ENCODE measurements at places on chromosomes 16 and 17. TPM values are rescaled to one million over a fixed set of nuclear protein-coding genes. Genes with fewer than 3 reads are reported as not detected.

DNA sequence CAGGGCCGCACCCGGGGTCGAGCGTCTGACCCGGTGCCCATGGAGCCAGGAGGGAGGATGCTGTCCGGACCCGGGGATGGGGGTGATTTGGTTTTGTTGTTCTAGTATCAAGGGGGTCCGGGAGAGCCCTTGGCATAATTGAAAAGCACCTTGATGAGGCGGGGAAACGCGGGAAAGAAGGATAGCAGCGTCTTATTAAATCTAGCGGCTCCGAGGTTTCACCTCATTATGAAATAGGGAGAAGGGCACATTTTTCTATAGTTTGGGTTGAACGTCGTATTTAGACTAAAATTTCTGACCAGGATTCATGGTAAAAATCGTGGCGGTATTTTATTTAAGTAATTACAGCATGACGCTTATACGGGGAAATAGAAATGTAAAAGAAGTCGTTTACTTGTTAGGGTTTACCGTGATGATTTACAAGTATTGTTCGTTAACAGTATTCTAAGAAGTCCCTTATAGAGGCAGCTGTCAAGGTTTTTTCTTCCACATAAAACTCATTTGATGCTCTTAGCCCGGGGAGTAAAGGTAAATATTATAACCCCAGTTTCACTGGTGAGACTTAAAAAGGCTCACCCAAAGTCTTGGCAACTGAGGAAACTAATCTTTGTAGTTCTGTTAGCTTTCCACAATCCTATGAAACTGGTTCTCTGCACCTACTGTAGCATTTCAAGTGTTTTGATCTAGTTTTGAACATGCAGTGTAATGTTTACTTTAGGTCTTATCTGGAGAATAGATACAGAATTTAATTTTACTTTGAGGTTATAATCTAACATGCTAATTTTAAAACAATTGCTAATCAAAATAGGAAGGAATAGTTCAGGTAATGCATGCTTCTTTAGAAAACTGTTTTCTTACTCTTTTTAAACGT, 756 bp downstream of the LUC7L3 start:
- no peaks in the 10 kb centered on the region for H3K27me3 ChIP-seq
- H3K36me3 ChIP-seq, result peaks cover 13% of the 10 kb centered on the region
- peak; percentile 33 for DNase-seq
- peak overlapping the region; percentile 96 for H3K4me3 ChIP-seq
- H3K4me1 ChIP-seq, result peaks cover 6% of the 10 kb centered on the region

DNA sequence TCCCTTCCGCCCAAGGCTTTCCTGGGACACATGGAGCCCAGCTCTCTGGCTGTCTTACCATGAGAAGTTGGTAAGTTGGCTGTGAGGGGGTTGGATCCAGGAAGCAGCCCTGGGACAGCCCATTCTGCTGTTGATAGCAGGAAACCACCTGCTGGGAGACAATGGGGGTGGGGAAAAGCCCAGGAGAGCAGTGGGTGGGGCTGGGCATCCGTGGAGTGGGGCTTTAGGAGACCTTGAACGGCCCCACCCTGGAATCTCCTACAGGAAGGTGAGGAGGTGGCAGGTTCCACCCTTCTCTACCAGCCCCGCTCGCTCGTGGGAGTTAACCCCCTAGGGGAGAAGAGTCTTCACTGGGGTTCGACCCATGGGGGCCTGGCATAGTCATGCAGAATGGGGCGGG, 5.8 kb downstream of the TMEM92 start:
- H3K4me3 ChIP-seq, result no peak overlapping the region
- no peaks in the 10 kb centered on the region for H3K27me3 ChIP-seq
- peak overlapping the region; percentile 50 for H3K27ac ChIP-seq
- peak; percentile 55 for DNase-seq
- peaks cover 23% of the 10 kb centered on the region for H3K36me3 ChIP-seq

- H3K4me3 ChIP-seq, result no peak overlapping the region
- H3K36me3 ChIP-seq, result no peaks in the 10 kb centered on the region
- H3K4me1 ChIP-seq, result peaks cover 56% of the 10 kb centered on the region
These were observed 6.0 kb downstream of the SOCS7 start for GRCh38 chr17:38357486-38358123.

DNA sequence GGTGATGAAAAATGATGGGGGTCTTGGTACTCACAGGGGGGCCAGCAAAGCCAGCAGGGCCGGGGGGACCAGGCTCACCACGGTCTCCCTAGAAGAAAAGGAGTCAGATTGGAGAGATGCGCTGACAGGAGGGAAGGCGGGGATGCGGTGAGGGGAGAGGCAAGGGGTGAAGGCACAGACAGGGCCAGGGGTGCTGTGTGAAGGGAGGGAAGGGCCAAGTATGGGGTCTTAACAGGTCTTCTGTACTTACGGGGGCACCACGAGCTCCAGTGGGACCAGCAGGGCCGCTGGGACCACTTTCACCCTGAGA, 11.2 kb downstream of the COL1A1 start:
- no peak overlapping the region for H3K27ac ChIP-seq
- H3K36me3 ChIP-seq, result peaks cover 16% of the 10 kb centered on the region
- no peak for DNase-seq
- no peaks in the 10 kb centered on the region for H3K4me1 ChIP-seq
- no peak overlapping the region for H3K4me3 ChIP-seq

- DNase-seq, result no peak
- H3K4me1 ChIP-seq, result no peaks in the 10 kb centered on the region
- peaks cover 47% of the 10 kb centered on the region for H3K27me3 ChIP-seq
- peaks cover 5% of the 10 kb centered on the region for H3K36me3 ChIP-seq
- no peak overlapping the region for H3K4me3 ChIP-seq
These were observed 108.5 kb downstream of the MAF start for GRCh38 chr16:79492036-79492435.

GRCh38 chr16:1773703-1774447, 941 bp upstream of the MRPS34 start:
- H3K27ac ChIP-seq, result no peak overlapping the region
- peaks cover 58% of the 10 kb centered on the region for H3K36me3 ChIP-seq
- DNase-seq, result peak; percentile 20
- H3K27me3 ChIP-seq, result no peaks in the 10 kb centered on the region
- peaks cover 7% of the 10 kb centered on the region for H3K4me1 ChIP-seq
- H3K4me3 ChIP-seq, result peak overlapping the region; percentile 80

GRCh38 chr17:74165797-74166365, 37.6 kb upstream of the RPL38 start:
- DNase-seq, result no peak
- H3K27ac ChIP-seq, result no peak overlapping the region
- H3K27me3 ChIP-seq, result peaks cover 57% of the 10 kb centered on the region
- no peaks in the 10 kb centered on the region for H3K36me3 ChIP-seq

- no peak overlapping the region for H3K4me3 ChIP-seq
- no peak for DNase-seq
- H3K36me3 ChIP-seq, result peaks cover 6% of the 10 kb centered on the region
- H3K4me1 ChIP-seq, result peaks cover 22% of the 10 kb centered on the region
- no peaks in the 10 kb centered on the region for H3K27me3 ChIP-seq
- peak overlapping the region; percentile 71 for H3K27ac ChIP-seq
These were observed 62.2 kb downstream of the NXN start for GRCh38 chr17:917391-917811.

GRCh38 chr16:3304370-3304769, 860 bp downstream of the TIGD7 start:
- no peaks in the 10 kb centered on the region for H3K4me1 ChIP-seq
- H3K36me3 ChIP-seq, result peaks cover 38% of the 10 kb centered on the region
- no peaks in the 10 kb centered on the region for H3K27me3 ChIP-seq

- peak; percentile 39 for DNase-seq
- no peak overlapping the region for H3K27ac ChIP-seq
- H3K36me3 ChIP-seq, result no peaks in the 10 kb centered on the region
- H3K4me1 ChIP-seq, result peaks cover under 1% of the 10 kb centered on the region
These were observed 12.8 kb downstream of the CYTH1 start for GRCh38 chr17:78769196-78769773.

DNA sequence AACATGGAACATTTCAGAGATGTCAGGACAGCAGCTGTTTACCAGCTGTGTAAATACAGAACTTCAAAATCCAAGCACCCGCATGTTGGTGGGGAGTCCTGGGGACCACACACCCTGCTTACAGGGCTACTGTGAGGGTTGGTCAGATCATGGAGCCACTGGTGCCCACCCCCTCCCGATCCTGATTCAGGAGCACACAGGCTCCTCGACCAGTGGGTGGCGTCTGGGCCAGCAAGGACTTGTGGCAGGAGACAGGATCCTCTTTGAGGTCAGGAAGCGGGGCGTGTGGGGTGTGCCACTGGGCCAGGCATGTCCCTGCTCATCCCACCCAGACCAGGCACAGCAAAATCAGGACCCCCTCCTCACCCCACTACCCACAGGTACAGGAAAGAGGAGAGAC, 83.6 kb downstream of the SDK2 start:
- H3K4me3 ChIP-seq, result no peak overlapping the region
- no peaks in the 10 kb centered on the region for H3K36me3 ChIP-seq
- no peaks in the 10 kb centered on the region for H3K4me1 ChIP-seq
- no peak for DNase-seq
- no peak overlapping the region for H3K27ac ChIP-seq

GRCh38 chr17:57849163-57849873, 526 bp downstream of the MRPS23 start:
- H3K27ac ChIP-seq, result peak overlapping the region; percentile 98
- H3K27me3 ChIP-seq, result no peaks in the 10 kb centered on the region
- peaks cover 41% of the 10 kb centered on the region for H3K36me3 ChIP-seq
- peaks cover 35% of the 10 kb centered on the region for H3K4me1 ChIP-seq

DNA sequence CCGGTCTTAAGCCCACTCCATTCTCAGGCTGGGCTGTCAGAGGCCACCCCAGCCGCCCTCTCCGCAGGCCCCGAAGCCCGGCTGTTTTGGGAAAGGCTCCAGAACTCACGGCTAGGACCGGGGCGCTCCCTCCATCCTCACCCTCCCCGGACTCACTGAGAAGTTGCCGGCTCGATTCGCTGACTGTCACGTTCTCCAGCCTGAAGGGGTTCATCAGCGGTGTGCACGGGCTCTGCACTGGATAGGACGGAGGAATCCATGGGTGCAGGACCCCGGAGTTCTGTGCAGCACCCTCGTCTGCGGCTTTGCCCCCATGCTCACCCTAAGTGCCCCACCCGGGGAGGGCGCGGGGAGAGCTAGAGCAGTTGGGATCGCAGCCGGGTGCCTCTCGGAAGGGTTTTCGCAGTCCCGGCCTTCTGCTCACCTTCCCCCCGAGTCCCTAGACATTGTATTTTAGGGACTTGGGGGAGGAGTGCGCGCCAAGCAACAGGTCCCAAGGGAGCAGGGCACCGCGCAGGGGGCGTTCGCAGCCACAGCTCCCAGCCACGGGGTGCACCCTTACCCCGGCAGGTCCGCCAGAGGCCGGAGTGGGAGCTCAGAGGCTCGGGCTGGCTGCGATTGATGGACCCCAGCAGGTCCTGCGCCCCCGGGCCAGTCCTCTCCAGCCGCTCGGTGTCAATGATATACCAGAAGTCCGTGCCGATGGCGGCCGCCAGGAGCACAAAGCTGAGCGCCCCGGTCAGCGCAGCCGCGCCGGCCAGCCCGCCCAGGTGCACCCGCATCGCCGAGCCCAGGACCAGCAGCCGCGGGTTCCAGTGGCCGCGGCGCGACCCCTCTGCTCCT, 1.0 kb downstream of the TMEM114 start:
- peaks cover 10% of the 10 kb centered on the region for H3K27me3 ChIP-seq
- no peaks in the 10 kb centered on the region for H3K36me3 ChIP-seq
- no peak for DNase-seq
- peaks cover under 1% of the 10 kb centered on the region for H3K4me1 ChIP-seq

DNA sequence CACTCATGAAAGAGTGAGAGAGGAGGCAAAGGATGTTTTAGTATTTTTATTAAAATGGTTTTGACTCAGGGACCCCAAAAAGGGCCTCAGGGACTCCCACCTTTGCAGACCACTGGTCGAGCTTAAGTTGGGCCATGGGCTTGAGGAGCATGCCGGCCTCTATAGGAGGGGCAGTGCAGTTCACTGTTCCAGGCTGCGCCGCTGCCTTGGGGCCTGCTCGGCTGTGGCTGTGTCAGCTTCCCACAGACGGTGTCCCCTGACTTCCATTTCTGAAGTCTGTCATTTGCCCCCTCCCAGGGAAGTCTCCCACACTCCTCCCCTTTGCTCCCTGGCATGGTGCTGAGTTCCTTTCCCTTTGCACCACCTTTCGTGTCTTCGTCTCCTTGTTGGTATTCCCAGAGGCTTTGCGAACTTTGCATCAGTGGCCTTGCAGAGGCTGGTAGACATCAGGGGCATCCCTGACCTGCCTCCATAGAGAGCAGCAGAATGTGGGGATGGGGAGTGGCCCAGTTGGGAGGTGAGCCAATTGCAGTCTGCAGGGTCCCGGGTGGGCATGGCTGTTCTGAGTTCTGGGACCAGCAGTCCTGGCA, 17.1 kb downstream of the MPRIP start:
- no peaks in the 10 kb centered on the region for H3K27me3 ChIP-seq
- H3K4me1 ChIP-seq, result peaks cover 44% of the 10 kb centered on the region
- no peak for DNase-seq
- no peak overlapping the region for H3K4me3 ChIP-seq
- H3K36me3 ChIP-seq, result peaks cover 27% of the 10 kb centered on the region

DNA sequence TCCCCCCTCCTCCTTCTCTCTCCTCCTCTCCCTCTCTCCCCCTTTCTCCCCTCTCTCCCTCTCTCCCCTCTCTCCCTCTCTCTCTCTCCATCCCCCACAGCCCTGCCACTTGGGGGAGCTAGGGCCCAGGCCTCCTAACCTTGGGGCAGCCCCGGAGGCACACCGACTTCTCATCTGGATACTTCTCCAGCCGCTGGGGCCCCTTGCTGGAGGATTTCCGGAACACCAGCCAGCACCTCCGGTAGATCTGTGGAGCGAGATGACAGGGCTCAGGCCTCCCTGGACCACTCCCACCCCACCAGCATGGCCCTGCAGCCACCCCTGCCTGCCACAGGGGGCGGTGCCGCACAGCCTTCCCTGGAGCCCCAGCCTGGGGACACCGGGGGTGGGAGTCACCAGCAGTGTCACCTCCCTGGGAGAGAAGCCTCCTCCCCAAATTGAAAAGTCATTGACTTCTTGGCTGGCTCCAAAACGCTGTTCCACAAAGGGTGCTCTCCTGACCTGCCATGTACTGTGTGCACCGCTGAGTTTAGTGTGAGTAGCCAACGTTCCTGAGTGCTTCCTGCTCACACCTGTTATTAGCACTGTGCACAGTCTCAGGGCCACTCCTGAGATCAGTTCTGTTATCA, 10.5 kb downstream of the DOK4 start:
- no peak for DNase-seq
- H3K4me3 ChIP-seq, result no peak overlapping the region
- peaks cover 6% of the 10 kb centered on the region for H3K36me3 ChIP-seq
- no peaks in the 10 kb centered on the region for H3K4me1 ChIP-seq
- H3K27ac ChIP-seq, result no peak overlapping the region

DNA sequence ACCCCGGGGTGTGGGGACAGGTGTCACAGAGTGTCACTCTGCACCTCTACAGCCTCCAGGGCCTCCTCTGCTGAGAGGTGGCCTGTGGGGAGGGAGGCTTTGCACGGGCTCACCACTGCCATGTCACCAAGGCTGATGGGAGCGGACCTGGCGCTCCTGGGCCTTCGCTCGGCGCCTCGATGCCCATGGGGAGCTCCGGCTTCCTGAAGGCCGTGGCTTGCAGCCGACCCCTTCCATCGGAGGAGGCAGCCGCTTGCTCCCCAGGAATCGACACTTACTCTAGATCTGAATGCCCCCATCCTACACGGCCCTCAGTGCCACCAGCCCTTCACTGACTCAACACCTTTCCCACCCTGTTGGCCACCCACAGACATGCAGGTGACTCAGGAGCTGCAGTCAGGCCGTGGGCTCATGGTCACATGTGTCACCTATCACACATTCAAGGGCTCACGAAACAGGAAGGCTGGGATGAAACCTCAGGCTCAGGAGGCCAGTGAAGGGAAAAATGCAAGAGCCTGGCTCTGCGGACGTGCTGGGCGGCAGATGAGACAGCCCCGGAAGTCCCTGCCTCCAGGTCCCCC, 11.9 kb downstream of the LGALS3BP start:
- peaks cover 8% of the 10 kb centered on the region for H3K4me1 ChIP-seq
- H3K27ac ChIP-seq, result no peak overlapping the region
- peaks cover 21% of the 10 kb centered on the region for H3K36me3 ChIP-seq
- no peaks in the 10 kb centered on the region for H3K27me3 ChIP-seq
- H3K4me3 ChIP-seq, result no peak overlapping the region

PRR15L gene
- not detected for total RNA-seq

DDX28 gene
- 11.7 TPM for total RNA-seq

EFCAB13 gene
- total RNA-seq, result 1.1 TPM

ESRP2 gene
- 48.8 TPM for total RNA-seq

NLRP1 gene
- total RNA-seq, result 29.0 TPM

Measured in MCF 10A (cell line).